Lower lobe of right lung (tissue), 2 donors: ENCODE measurements at places on chromosomes 2 and 18.

DNA sequence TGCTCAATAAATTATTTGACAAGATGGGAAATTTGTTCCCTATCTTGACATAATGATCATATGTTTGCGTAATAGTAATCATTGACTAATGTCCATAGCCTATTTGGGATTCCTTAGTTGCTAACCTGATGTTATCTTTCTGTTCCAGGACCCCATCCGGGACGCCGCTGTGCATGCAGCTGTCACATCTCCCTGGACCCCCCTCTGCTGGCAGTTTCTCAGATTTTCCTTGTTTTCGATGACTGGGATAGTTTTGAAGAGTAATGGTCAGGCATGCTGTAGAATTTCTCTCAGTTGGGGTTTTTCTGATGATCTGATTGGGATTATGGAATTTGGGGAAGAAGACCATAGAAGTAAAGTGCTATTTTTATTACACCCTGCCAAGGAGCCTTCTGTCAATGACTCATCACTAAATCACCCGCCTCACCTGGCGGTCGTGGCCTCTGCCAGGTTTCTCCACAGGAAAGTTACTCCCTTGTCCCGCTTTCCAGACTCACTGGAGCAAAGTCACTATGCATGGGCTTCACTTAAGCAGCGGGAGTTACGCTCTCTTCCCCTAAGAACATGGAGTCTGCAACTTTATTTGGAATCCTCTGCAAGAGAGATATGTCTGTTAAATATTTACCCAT is 19.9 kb upstream of the TMEM18 start:
- H3K27ac ChIP-seq = no peak overlapping the region
- H3K27me3 ChIP-seq = no peaks in the 10 kb centered on the region
- peaks cover 10% of the 10 kb centered on the region for H3K4me1 ChIP-seq

DNA sequence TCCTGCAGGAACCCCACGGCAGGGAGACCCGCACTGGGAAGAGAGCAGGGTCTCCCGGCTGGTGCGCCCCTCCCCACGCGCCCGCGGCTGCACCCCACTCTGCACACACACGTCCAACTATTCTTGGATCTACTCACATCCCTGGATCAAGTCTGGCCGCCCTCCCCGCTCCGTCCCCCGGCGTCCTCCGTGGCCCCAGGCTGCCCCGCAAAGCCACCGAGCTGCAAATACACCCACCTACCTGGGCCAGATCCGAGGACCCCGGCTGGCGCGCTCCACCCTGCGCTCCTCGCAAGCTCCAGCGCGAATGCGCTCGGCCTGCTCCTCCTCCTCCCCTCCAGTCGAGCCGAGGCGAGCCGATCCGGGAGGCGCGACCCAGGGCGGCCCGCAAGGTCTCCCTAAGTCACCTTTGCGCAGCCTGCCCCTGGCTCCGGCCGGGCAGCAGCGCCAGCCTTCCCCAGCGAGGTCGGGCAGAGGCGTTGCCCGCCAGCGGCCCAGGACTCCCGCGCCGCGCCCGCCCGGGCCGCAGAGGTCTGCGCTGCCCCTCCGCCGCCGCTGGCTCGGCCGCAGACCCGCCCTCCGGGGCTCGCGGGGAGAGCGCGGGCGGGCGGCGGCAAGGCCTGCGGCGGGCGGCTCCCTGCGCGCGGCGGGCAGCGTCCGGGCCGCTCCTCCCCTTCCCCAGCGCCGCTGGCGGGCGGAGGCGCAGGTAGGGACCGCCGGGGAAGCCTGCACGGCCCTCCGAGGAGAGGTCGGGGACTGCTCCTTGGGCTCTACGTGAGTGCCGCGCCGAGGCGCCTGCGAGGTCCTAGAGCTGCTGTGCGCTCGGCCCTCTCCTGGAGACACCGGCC is 126.0 kb downstream of the OSBPL1A start:
- H3K27me3 ChIP-seq = no peaks in the 10 kb centered on the region
- H3K36me3 ChIP-seq = no peaks in the 10 kb centered on the region
- peaks cover 46% of the 10 kb centered on the region for H3K4me1 ChIP-seq
- DNase-seq = peak; percentile 90
- H3K27ac ChIP-seq = peak overlapping the region; percentile 85
- peak overlapping the region; percentile 82 for H3K4me3 ChIP-seq

- no peaks in the 10 kb centered on the region for H3K27me3 ChIP-seq
- H3K27ac ChIP-seq = no peak overlapping the region
- no peaks in the 10 kb centered on the region for H3K36me3 ChIP-seq
- H3K4me3 ChIP-seq = no peak overlapping the region
- H3K4me1 ChIP-seq = no peaks in the 10 kb centered on the region
Measured at GRCh38 chr2:99975386-99975785, 167.0 kb downstream of the AFF3 start.

- no peak for DNase-seq
- H3K4me3 ChIP-seq = no peak overlapping the region
- H3K27me3 ChIP-seq = no peaks in the 10 kb centered on the region
- H3K4me1 ChIP-seq = peaks cover 86% of the 10 kb centered on the region
- no peaks in the 10 kb centered on the region for H3K36me3 ChIP-seq
- H3K27ac ChIP-seq = peak overlapping the region; percentile 78
Measured at GRCh38 chr2:16653083-16653375, 12.6 kb downstream of the CYRIA start.

DNA sequence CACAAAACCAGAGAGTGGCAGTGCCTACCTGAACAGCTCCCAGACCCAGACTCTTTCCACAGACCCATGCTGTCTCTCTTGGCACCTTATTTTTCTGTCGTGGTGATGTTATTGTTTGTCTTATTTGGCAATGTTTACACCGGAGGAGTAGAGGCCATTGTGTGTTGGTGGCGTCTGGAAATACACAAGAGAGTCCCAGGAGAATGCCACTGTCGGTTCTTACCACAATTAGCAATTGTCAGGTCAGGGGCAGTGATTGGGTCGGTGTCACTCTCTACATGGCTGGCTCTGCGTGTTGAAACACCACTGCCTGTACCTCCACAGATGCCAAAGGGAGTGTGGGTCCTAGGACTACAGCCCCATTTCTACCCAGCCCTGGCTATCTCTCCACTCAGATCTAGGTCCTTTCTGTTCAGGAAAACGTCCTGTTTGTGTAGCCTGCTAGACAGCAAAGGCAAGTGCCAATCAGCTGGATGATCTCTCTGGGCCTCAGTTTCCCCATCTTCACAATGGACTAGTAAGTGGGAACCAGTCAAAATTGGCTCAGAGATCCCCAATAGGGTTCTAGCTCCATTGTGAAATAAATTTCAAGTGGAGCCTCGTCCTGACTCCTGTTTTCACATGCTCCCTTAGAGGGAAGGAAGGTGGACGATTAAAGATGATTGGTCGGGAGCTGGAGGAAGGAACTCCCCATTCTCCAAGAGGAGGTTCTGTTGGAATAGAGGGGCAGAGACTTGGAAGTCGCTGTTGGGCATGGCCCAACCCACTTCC is 17.0 kb downstream of the EPAS1 start:
- no peak for DNase-seq
- H3K36me3 ChIP-seq = peaks cover 8% of the 10 kb centered on the region
- peak overlapping the region; percentile 74 for H3K27ac ChIP-seq
- no peak overlapping the region for H3K4me3 ChIP-seq
- peaks cover 96% of the 10 kb centered on the region for H3K4me1 ChIP-seq
- no peaks in the 10 kb centered on the region for H3K27me3 ChIP-seq

DNA sequence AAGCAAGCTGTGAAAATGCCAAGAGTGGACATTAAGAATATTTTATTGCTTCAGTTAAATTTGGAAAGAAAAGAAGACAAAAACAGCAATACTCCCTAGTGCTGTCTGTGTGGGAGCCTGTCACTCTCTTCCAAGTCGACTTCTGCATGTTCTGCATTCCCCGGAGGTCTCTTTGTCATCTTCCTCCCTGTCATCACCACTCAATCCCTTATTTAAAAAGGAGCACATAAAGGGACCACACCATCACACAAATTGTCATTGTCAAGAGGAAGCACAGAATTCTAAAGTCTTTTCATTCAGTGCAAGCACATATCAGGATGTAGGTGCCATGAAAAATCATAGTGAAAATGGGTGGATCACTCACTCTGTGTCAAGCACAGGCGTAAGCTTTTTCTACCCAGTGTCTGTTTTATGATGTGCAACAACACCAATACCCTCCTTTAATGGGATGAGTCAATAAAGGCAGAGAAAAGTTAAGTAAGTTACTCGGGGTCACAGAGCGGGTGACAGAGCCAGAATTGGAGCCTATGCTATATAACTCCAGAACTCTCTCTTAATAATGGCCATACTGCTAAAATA is 222.4 kb upstream of the HNMT start:
- H3K4me3 ChIP-seq = no peak overlapping the region
- H3K36me3 ChIP-seq = no peaks in the 10 kb centered on the region
- no peaks in the 10 kb centered on the region for H3K4me1 ChIP-seq
- no peak for DNase-seq

DNA sequence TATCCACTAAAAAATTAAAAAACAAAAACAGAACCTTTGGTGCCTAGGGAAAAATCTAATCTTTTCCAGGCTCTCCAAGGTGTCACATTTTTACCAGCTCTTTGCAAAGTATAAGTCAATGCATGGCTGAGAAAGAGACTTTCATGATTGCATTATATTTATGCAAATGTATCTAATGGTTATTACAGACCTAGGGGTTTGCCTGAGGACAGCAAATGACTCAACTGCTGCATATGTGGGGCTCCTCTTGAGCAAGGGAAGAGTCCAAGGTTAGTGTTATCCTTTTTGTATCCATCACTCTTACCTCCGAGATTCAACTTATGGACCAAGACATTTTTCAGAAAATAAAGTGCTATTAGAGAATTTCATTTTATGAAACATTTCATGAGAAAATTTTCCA is 33.9 kb upstream of the RMP24 start:
- H3K36me3 ChIP-seq = no peaks in the 10 kb centered on the region
- DNase-seq = no peak
- H3K4me3 ChIP-seq = no peak overlapping the region
- H3K4me1 ChIP-seq = no peaks in the 10 kb centered on the region
- H3K27me3 ChIP-seq = no peaks in the 10 kb centered on the region

DNA sequence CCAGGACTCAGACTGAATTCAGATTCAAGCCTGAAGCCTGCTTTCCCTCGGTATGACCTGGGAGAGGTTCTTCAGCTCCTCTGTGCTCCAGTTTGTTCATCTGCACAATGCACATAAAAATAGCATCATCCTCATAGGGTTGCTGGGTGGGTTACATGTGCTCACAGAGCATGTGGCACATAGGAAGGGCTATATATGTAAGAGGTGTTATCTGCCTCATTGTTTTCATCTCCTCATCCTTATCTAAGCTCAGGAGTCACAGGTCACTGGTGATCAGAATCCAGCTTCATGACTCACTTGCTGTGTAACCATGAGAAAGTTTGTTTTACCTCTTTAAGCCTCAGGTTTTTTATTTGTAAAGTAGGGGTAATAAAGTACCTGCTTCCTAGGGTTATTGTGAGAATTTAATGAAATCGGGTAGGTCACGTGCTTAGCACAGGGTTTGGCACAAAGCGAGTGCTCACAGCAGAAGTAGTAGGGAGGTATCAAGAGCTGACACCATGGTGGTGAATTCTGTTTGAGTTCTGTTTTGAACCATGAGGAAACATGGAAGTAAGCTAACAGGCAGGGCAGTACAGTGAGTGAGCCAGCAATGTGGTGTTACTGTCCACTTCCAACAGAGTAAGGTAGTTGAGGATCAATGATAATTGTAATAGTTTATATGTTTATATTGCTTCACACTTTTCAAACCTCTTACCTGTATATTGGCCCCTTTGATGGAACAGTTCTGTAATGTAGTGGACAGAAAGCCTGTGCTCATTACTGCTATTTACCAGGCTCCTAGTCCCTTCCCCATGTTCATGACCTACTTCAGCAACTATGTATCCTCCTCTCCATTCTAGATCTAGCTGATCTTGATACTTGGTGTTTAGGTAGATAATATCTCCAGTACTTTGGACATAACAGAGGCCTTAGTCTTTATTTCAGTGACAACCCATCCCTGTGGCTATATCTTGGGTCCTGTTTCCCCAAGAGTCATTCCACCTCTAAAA is 141.4 kb upstream of the LTBP1 start:
- no peaks in the 10 kb centered on the region for H3K4me1 ChIP-seq
- no peaks in the 10 kb centered on the region for H3K36me3 ChIP-seq
- no peaks in the 10 kb centered on the region for H3K27me3 ChIP-seq
- DNase-seq = no peak
- no peak overlapping the region for H3K27ac ChIP-seq

DNA sequence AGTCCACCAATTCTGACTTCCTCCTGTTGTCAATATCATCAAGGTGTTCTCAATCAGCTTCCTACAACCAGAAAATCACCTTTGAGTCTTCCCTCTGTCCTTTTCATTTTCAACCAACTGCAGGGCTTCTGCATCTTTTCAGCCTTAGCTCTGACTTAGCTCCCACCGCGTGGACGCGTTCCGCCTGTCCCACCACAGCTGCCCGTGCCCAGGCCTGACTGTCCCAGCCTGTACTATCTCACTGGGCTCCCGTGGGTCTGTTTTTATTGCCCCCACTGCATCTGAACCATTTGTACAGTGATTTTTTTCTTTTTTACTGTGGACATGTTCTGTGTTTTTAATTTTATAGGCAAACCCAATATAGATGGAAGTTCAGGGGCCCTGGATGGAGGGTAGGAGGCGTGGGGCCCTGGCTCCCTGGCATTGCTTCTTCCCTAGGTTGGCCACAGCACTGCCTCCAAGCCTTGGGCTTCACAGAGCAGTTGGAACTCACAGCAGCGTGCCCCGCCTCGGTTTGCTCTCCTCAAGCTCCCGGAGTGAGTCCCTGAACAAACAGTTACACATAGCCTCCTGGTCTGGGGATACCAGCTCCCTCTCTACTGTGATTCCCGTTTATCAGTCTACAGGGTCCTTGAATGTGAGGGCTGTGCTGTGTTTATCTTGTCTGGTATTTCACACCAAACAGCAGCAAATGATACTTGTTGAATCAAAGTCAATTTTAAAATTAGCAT is 280.6 kb upstream of the PXDN start:
- H3K27me3 ChIP-seq = no peaks in the 10 kb centered on the region
- DNase-seq = no peak
- no peaks in the 10 kb centered on the region for H3K36me3 ChIP-seq
- no peak overlapping the region for H3K4me3 ChIP-seq

DNA sequence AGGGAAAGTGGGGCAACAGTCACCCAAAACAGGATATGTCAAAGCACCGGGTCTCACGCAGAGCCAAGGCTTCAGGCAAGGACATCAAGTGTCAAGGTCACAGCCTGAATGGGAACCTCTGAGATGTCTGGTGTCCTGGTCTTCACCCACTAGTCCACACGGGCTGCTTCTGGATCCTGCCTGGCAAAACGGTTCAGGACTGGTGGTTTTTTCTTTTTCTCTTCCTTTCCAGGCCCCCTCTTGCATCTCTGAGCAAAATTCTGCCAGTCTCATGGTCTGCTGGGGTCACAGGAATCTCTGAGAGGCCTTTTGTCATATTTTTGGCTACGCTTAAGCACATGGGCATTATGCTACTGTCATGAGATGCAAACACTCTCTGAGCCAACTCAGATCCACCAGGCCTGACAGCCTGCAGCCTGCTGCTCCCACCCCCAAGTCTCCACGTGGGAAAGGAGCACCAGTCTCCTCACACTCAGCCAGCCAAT is 518.2 kb upstream of the ZEB2 start:
- no peaks in the 10 kb centered on the region for H3K36me3 ChIP-seq
- no peaks in the 10 kb centered on the region for H3K4me1 ChIP-seq
- DNase-seq = no peak
- no peak overlapping the region for H3K4me3 ChIP-seq
- no peak overlapping the region for H3K27ac ChIP-seq
- H3K27me3 ChIP-seq = no peaks in the 10 kb centered on the region
